ENCODE measurements at places on chromosomes 5 and 9.

DNA sequence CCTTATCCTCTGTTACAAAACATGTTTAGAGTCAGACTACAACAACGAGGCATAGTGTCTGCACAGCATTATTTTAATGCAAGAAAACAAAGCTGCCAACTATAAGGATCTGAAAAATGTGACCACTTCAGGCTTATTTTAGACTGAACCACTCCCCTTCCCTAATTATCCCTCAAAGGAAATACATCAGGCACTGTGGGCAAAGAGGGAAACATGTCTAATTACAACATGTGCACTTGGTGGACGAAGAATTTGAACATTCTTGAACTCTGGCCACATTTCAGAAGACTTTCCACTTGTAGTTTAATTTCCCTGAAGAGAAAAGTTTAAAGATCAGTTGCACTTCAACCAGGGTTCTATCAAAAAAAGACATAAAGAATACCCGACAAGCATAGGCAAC lies 3.8 kb downstream of the MTMR12 start:
- DNase-seq: no peak

- no peak for DNase-seq
Observed at GRCh38 chr9:34158362-34158869, 20.4 kb upstream of the UBAP1 start.

DNA sequence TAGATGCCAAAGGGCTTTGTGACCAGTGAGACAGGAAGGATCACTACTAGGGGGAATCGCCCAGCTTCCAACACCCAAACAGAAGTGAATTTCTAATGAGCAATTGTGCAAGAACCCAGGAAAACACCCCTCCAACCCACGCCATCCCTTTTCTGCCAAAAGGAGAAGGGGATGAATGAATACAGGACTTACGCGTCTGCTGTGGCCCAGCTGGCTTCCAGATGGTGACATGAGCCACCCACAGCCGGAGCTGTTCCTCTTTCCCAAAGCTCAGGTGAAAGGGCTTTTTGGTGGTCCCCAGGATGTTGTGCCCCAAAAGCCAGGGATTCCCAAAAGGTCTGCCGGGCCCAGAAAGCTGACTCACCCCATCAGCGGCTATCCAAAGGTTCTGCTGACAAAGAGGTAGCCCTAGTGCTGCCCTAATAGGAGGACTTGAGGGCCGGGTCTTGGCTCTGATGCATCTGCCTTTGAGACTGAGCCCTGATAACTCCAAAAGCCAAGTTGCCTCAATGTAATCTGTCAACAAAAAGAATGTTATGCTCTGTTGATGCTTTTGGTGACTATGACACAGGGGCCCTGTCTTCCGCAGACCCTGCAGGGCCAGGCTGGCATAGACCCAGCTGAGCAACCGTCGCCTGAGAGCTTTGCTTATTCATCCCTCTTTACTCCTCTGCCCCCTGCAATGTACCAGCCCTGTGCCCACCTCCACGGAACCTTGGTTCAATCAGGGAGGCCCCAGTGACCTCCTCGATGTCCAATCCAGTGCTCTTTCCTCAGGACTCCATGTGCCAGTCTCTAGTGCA lies 14.5 kb downstream of the GSN start:
- DNase-seq: no peak

DNA sequence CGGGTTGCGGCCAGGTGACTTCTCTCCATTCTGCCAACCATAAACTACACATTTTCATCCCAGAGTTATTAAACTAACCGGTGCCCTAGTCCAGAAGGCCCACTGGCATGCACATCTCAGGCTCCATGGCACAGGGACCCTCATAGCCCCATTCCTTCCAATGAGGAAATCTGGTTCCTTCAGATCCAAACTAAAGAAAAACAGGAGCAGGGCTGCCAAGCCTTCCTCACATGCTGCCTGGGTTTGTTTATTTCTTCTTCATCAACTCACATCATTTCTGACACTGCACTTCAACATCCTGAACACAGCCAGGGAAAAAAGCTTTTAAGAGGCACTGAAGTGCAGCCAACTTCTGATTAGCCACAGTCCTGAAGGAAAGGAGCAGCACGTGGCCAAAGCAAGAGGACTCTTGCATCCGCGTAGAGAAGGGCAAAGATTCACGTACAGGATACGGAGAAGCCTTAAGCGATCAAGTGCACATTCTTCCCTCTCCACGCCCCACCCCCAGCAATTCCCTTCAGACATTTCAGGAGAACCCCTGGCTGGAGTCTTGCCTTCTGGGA lies 22.5 kb downstream of the LHFPL2 start:
- DNase-seq: no peak
